ENCODE measurements at places on chromosomes 6 and 20.

GRCh38 chr20:45518282-45518681 is 2.9 kb upstream of the SPINT3 start:
- no peak for DNase-seq

- no peak for DNase-seq
Measured at GRCh38 chr6:130202782-130203181, 20.0 kb downstream of the SAMD3 start.

- no peak for DNase-seq
Measured at GRCh38 chr6:45854149-45854742, 161.4 kb downstream of the CLIC5 start.

GRCh38 chr20:47360297-47361056 is 4.0 kb upstream of the ZMYND8 start:
- peak; percentile 60 for DNase-seq

All from GM03348 (cell line).